ENCODE measurements at places on chromosomes 4 and X. TPM values are rescaled to one million over a fixed set of nuclear protein-coding genes. Genes with fewer than 3 reads are reported as not detected.

Gene ZNF595
- total RNA-seq: 27.8 TPM

Gene PCDH18
- total RNA-seq: 68.1 TPM

- H3K27me3 ChIP-seq: peaks cover 34% of the 10 kb centered on the region
- no peak overlapping the region for H3K27ac ChIP-seq
- H3K4me3 ChIP-seq: no peak overlapping the region
- peaks cover 11% of the 10 kb centered on the region for H3K4me1 ChIP-seq
- no peaks in the 10 kb centered on the region for H3K36me3 ChIP-seq
These were observed 109.7 kb downstream of the RTL5 start for GRCh38 chrX:72021975-72022374.

GRCh38 chr4:946517-947471 is 14.5 kb downstream of the TMEM175 start:
- H3K27me3 ChIP-seq: no peaks in the 10 kb centered on the region
- no peak overlapping the region for H3K27ac ChIP-seq
- no peak for DNase-seq
- peaks cover 27% of the 10 kb centered on the region for H3K4me1 ChIP-seq

DNA sequence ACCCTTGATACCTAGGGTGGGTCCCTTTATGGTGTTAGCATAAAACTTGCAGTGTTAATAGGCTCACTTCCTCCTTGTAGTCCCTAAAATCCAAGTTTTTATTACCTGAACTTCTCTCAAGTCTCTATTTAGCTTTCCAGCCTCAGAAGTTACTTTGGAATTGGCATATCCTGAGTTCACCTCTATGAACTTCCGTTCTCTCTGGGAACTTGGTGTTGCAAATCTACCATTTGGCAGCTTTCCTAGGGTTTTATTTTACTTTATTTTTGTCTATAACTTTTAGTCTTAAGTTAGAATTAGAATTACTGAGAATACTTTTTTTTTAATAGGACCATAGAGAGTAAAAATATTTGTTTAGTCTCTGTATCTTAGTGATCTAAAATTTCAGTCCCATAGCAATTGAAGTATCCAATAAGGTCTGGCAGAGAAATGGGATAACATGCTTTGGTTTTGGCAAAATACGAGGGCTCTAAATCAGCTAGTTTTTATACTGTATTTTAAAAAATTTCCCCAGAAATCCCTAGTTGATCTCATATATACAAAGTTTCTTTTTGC is 30.3 kb upstream of the NAF1 start:
- DNase-seq: no peak
- H3K27ac ChIP-seq: no peak overlapping the region
- no peak overlapping the region for H3K4me3 ChIP-seq
- H3K36me3 ChIP-seq: no peaks in the 10 kb centered on the region
- H3K4me1 ChIP-seq: no peaks in the 10 kb centered on the region
- H3K27me3 ChIP-seq: no peaks in the 10 kb centered on the region

All from spinal cord (tissue), 10 donors.